ENCODE measurements at places on chromosomes 7 and 10.

DNA sequence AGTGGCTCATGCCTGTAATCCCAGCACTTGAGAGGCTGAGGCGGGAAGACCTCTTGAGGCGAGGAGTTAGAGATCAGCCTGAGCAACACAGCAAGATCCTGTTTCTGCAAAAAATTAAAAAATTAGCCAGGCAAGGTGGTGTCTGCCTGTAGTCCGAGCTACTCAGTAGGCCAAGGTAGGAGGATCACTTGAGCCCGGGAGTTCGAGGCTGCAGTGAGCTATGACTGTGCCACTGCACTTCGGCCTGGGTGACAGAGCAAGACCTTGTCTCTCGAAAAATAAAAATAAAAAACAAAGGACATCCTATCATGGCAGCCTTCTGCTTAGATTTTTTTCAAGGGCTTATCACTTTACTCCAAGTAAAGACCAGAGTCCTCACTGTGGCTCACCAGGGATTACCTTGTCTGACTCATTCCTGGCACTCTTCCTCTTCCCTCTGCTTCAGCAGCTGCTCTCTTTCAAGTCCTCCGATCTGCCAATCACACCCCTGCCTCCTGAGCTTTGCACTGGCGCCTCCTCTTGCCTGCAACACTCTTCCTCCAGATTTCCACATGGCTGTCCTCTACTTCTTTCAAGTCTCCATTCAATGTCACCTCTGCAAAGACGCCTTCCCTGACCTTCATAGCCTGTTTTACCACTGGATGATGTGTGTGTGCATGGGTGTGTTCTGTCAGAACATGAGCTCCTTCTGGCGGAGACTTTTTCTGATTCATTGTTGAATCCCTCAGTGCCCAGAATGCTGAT, 7.7 kb downstream of the PRTFDC1 start:
- no peak for DNase-seq

GRCh38 chr7:23242321-23242720, 4.3 kb upstream of the GPNMB start:
- DNase-seq, result no peak

- no peak for DNase-seq
Measured at GRCh38 chr7:2384354-2385243, 18.8 kb upstream of the CHST12 start.

DNA sequence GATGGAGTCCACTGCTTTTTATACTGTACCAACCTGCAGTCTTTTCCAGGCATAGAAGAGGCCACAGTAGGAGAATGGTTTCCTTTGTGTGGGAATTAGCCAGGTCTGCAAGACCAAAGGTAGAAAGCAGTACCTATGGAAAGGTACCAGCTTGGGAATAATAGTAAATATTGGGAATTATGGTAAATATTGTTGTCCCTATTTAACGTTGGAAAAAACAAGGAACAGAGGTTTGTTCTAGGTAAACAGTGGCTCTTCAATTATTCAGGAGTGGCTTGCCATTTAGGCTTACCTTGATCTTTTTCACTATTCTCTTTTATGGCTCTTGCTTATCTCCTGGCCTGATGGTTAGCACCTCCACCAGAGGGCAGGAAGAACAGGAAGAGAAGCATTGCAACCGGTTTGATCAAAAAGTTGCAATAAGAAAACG, 43.9 kb upstream of the GSAP start:
- DNase-seq, result no peak

DNA sequence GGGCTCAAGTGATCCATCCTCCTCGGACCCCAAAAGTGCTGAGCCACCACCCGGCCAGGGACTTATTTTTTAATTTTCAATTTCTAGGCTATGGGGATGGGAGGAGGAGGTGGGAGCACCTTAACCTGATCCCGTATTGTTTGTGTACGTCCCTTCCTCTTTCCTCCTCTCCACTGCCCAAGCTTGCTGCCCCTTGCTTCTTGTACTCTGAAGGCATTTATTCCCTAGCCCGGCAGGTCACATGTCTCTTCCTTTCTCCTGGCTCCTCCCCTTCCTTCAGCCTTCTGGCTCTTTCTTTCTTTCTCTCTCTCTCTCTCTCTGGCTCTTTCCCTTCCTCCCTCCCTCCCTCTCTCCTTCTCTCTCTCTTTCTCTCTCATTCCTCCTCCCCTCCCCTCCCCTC, 56.0 kb downstream of the COL26A1 start:
- no peak for DNase-seq

DNA sequence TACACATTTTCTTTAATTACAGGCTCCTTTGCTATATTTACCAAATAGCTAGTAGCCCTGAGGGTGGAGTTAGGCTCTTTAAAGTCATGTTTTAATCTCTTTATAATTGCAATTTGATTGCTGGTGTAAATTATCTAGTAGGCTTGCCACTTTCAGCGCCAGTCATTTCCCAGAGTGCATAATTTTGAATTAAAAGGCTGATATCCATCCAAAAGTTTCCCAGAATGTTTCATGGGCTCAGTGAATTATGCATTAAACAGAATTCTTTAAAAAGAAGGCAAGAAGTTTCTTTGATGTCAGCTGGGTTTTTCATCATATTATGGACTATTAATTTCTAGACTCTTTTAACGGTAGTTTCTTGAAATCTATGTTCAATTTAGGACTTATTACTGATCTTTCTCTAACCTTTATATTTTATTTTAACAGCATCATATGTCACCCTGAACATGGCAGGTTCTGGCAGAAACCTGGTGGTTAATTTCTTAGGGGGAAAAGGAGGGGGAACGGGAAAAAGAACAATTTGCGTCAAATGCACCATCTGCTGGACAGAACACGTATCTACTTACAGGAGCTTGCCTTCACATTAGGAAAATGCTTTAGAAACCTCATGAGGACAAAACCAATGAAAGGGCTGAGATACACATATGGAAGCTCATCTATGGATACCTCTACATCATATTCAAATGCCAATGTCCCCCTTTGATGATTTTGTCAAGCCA, 171.1 kb downstream of the GRM3 start:
- no peak for DNase-seq

DNA sequence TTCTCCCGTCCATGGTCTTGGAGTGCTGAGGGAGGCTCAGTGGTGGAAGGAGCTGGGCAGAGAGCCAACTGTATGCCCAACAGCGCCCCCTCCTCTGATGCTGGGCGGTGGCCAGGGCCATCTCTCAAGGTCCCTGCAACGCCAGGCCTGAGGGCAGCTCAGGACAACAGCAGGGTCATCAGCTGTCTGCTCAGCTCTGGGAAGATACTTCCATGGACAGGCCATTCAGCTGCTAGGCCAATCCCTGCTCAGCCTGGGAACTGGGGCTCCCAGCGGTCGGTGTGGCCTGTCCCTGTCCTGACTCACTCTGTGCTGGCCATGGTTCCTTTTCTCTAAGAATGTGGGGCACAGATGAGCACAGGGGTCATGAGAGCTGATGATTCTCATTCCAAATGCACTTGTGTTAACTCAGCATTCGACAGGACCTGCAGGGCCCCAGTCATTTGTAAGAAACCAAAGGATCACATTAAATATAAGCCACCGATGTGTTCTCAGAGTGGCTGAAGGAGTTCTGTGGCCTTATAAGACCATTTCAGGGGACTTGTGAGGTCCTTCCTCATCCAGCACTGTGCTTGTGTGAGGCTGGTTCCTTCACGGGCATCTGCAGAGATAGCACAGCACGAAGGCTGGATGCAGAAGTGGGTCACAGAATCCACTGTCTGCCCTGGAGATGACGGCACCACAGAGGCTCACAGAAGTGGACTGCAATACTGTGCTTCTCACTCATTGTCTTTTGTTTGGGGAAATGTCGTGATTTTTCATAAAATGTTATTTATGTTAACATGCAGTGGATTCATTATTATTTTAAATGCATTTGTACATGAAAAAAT, 73.0 kb downstream of the ADCY1 start:
- no peak for DNase-seq

GRCh38 chr7:156842740-156843140, 50.2 kb downstream of the LMBR1 start:
- no peak for DNase-seq

- no peak for DNase-seq
Measured at GRCh38 chr10:79184657-79185056, 115.9 kb downstream of the ZMIZ1 start.
